ENCODE measurements at places on chromosomes 2 and 18.

DNA sequence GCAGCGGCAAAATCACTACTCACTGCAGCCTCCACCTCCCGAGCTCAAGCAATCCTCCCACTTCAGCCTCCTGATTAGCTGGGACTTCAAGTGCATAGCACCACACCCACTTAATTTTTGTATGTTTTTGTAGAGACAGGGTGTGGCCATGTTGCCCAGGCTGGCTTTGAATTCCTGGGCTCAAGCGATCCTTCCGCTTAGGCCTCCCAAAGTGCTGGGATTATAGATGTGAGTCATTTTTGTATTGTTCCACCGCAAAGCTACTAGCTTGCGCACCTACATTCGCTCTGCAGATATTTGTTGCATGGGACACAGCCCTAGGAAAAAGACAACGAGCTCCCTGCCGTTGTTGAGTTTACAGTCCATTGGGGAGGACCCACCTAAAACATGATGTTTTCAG is 173.5 kb upstream of the AGAP1 start:
- DNase-seq, result no peak

DNA sequence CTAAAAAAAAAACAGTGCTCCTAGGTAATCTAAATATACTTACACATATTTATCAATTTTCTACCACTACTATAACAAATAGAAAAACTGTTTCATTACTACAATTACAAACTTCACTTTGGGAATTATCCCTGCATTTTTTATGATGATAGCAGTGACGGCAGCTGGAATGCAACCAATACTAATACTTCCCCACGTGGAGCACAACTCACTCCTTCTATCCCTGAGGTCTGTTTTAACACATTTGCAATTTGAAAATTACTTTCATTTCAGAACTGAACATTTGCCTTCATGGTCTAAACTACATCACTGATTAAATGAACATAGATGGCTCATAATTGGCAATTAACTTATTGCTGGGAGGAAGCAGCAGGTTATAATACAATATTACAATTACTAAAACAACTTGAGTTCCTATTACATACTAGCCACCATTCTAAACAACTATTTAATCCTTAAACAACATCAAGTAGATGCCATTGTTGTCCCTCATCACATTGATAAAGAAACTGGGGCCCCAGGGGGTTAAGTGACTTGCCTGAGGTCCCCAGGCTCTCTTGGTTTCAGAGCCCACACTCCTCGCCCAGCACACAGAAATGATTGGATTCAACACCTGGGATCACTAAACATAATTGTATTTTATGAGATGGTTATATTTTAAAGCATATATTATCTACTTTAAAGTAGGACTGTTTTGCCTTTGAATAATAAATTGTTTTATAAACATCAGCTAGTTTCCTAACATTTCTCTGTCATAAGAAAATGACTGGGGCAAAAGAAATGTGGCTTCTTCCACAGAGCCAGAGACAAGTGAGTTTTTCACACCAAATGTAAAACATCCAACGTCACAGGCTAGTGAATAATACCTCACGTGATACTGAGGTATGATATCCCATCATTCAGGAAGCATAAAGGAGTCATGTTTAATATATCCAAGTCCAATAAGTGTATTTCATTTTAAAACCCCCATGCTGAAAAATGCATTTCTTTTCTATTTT is 6.2 kb downstream of the COLEC12 start:
- DNase-seq, result no peak

DNA sequence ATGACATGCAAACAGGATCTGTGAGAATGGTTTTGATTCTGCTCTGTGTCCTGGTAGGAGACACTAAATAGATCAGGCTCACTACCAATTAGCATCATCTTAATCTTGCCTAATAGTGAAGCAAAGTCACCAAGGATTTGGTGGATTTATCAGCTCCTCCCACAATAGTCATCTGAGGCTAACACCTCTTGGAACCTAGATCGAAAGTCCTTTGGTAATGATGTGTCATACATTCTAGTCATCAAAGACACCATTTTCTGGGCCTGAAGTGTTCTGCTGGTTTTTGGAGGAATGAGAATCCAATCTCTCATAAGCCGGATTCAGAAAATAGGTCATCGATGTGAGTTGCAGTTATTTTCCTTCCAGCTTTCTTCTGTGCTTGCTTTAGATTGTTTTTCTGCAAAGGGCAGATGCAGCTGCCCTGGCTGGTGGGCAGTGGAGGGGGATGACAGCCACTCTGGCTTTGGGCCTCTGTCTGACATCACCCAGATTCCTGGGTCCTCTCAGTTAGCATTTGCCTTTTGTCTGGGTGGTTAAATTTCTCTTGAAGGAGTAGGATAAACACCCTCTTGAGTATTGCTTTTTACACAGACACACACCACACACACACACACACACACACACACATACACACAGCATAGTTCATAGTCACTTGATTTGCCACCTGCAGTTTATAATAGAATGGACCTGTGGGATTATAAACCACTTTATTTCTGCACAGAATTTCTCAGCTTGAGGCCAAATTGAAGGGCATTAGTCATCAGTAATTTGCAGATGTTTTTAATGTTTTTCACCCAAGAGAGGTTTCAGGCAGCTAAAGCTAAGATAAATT is at the start of gene MYO3B:
MYO3B (plus strand) TSS at position 198 of the 832 bp plus-strand sequence; CDS start at position 339, 141 bp downstream.
- DNase-seq, result peak; percentile 16

DNA sequence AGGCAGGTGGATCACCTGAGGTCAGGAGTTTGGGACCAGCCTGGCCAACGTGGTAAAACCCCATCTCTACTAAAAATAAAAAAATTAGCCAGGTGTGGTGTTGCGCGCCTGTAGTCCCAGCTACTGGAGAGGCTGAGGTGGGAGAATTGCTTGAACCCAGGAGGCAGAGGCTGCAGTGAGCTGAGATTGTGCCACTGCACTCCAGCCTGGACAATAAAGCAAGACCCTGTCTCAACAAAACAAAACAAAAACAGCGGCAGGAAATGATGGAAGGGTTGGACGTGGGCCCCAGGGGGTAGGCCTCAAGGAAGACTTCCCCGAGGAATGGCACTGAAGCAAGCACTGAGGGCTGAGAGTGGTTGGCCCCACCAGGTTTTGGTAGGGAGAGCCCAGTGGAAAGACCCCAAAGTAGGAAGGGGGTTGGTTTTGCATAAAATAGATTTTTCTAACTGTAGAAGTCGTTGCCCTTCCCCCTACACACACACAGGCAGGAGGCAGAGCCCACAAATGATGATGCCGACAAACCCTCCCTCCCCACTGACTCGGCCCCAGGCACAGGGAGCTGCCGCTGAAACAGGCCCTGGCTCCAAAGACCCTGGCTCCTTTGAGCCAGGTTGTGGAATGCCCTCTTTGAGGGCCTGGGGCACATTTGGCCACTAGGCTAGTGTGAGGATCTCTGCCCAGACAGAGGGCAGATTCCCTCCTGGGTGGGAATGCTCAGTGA is 104.8 kb downstream of the CABLES1 start:
- no peak for DNase-seq

GRCh38 chr18:24259869-24260641 is 121.2 kb downstream of the CABYR start:
- DNase-seq, result no peak

GRCh38 chr18:55387139-55387984 is 200.6 kb downstream of the TCF4 start:
- DNase-seq, result no peak

- DNase-seq, result no peak
These were observed 27.7 kb downstream of the PDE11A start for GRCh38 chr2:178044836-178045235.

- DNase-seq, result no peak
These were observed 45.8 kb downstream of the MBP start for GRCh38 chr18:77086656-77087392.

GRCh38 chr18:63074981-63075404 is 244.6 kb downstream of the BCL2 start:
- DNase-seq, result peak; percentile 16

GRCh38 chr2:151770995-151771394 is 36.7 kb upstream of the NEB start:
- no peak for DNase-seq

GRCh38 chr2:182933629-182934028 is 67.2 kb upstream of the FRZB start:
- no peak for DNase-seq

GRCh38 chr2:222448748-222449181 is 24.4 kb downstream of the SGPP2 start:
- DNase-seq, result no peak

DNA sequence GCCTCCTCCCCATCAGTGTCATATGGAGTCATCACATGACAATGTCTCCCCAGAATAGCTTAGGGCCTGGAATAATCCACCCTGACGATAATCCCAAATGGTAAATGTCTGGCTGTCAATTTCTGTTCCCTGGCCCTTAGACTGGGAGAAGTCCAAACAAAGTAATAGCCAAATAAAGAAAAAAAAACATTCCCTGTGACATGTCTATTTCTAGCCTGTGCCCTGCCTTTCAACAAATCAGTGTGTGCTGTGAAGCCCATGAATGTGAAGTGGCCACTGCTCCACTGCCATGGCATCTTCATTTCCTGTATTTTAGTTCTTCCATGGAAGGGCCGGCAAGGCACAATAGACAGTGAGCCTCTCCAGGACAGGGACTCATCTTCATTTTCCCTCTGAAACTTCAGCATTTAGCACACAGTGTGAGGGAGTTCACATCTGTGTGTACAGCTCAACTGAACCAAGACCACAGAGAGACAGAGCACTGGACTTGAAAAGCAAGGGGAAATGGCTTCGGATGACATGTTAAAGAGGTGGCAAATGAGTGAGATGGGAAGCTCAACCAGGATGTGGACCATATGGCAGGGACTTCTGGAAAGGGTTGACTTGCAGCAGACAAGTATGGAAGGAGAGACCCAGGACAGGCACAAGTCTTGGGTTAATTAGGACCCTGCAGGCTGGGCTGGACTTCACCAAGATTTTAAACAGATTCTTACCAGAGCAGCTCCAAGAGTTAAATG is 140.0 kb downstream of the ANTXR1 start:
- DNase-seq, result no peak

DNA sequence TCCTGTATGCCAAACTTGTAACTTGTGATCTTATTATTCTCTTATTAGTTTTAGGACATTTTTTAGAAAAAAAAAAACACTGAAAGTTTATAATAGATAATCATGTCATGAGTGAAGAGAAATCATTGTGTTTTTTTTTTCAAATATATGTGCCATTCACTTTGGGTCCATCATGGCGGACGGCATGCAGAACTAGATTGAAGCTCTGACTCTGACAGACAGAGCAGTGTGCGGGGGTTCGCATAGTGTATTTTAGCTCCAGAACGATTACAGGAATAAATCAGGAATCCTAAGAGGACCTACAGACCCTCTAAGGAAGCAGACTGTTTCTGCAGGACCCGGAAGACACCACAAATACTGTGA is 484.4 kb upstream of the REG3G start:
- no peak for DNase-seq

DNA sequence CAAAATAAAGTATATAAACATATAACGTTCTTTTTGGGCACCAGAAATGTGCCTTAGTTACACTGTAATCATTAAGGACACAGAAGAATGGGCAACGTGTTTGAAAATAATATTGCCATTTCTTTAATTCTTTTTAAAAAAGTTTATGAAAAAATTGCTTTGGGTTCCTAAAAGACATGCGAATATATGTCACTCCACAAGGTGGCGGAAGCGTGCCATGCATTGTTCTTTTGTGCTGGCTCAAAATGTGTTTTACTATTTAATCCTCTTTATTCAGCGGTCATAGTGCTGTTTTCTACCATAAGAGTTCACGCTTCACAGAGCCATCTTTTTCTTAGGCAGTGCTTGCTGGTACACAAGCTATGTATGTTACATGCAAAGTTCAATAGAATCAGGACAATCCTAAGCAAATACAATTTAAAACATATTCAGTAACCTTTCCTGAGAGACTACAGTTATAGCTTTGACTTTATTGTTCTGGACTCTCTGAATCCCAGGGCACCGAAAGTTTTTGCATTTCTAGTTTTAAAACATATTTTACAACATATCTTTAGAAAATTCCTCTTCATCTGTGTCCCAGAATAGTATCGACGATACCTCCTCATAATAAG is 147.8 kb upstream of the ERBB4 start:
- DNase-seq, result peak; percentile 72

- DNase-seq, result no peak
These were observed 73.8 kb upstream of the PROKR1 start for GRCh38 chr2:68569604-68570003.

DNA sequence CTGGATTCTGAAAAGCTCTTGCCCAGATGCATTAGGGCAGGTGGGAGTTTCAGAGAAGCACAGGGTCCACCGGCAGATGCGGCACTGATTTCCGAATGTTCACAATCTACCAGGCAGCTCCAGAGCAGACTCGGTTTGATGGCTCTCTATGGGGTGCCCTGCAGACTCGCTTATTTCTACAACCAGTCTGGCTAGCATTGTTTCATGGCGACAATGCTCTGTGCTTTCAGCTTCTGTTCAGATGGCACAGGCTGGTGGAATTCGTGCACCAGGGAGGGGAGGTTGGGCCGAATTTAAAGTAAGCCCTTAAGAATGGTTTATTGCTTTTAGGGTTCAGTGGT is 9.9 kb downstream of the MYT1L start:
- DNase-seq, result no peak

DNA sequence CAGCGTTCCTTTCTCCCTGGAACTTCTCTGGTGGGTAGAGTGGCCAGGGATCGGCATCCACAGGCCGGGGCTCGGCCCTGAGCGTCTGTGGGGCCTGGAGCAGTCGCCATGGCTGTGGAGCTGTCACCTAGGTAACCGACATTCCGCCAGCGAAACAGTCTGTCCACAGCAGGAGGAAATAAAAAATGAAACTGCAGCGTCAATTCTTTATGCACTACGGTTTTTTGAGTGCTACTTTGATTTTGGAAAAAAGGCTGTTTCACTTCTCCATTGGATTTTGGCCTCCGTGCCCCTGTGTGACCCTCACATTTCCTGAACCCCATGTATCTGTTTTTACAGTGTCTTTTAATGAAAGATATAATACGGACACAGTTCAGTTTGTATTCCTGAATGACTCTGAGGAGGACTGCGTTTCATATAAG is 163.4 kb downstream of the LDLRAD4 start:
- DNase-seq, result peak; percentile 53

GRCh38 chr2:64698177-64698643 is 44.5 kb upstream of the SERTAD2 start:
- no peak for DNase-seq

DNA sequence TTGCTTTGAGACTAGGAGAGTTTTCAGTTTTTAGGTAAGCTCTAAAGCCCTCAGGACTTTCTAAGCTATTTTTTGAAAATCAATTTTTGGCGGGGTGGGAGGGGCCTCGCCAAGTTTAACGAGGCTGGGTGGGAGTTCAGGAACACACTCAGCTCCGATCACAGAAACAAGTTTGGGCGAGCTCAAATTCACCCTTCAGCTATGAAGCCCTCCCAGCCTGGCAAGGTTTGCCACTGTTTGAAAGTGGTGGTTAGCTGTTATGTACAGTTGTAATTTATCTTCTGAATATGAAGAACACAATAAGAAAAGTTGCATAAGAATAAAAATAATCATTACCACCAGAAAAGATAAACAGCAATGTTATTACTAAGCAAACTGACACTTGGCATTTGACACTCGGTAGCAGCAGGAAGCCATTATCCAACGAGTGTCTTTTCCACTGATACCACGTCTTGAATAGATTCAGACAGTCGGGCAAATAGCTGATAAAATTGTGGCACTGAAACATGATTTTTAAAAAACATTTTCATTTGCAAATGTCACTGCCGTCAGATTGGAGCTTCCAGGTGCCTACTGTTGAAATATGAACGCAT is 59.8 kb downstream of the KCTD1 start:
- DNase-seq, result no peak

Data from kidney glomerular epithelial cell (primary cell).